ENCODE measurements at places on chromosomes 12 and 14. TPM values are rescaled to one million over a fixed set of nuclear protein-coding genes. Genes with fewer than 3 reads are reported as not detected.

Gene GALNT6
- 13.0 TPM for polyA plus RNA-seq

Gene OR6C2
- polyA plus RNA-seq: not detected

Gene TAS2R8
- not detected for polyA plus RNA-seq

Gene TMED8
- polyA plus RNA-seq: 2.3 TPM

Gene SOAT2
- polyA plus RNA-seq: not detected

Gene PIWIL1
- polyA plus RNA-seq: not detected

Gene ACOT4
- polyA plus RNA-seq: not detected

Gene GALC
- polyA plus RNA-seq: 6.9 TPM

Gene CACNA1C
- polyA plus RNA-seq: 0.03 TPM

GRCh38 chr12:82517027-82517426 lies 158.7 kb downstream of the METTL25 start:
- no peak for DNase-seq

GRCh38 chr12:47889040-47889439 lies 15.8 kb downstream of the VDR start:
- no peak for DNase-seq

DNA sequence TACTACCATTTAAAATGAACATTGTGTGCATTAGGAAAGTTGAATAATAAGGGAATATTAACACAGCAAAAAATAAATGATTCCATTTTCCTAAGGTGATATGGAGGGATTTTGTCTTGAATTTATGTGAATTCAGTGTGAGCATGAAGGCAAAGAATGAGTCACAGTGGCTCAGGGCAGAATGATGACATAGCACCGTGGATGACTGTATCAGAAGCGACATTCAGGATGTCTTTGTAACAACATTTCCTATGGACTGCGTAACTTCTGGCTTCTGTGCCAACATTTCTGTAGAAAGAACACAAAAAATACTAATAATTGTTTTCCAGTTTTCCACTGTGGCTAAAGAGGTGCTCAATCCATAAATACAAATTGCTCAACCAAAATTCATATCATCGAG lies 54.6 kb downstream of the TTC8 start:
- no peak for DNase-seq

GRCh38 chr14:95143808-95144620 lies 13.3 kb downstream of the DICER1 start:
- peak; percentile 27 for DNase-seq

- no peak for DNase-seq
These were observed 72.9 kb upstream of the C14orf180 start for GRCh38 chr14:104506461-104507253.

GRCh38 chr14:20775043-20775442 lies 6.0 kb upstream of the RNASE6 start:
- no peak for DNase-seq

GRCh38 chr12:52313926-52314325 lies 7.3 kb downstream of the KRT83 start:
- DNase-seq: no peak

GRCh38 chr12:113478351-113479011 lies 6.8 kb upstream of the LHX5 start:
- no peak for DNase-seq

DNA sequence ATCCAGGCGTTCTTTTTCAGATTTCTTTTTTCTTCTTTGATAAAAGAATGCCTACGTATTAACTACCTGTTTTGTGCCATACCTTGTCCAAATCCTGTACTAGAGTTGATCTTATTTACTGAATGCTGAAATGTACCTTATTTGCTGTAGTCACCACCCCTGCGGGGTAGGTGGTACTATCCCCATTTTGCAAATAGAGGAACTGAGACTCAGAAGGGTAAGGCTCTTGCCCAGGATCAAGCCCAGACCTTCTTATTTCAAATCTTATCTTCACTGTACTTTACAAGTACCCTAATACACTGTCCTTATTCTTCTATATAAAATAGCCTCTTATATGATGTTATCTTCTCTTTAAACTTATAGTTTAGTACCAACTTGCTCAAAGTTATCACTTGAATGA lies 206.5 kb downstream of the SLC41A2 start:
- DNase-seq: peak; percentile 68

GRCh38 chr12:125136702-125137101 lies 71.5 kb downstream of the AACS start:
- DNase-seq: no peak

DNA sequence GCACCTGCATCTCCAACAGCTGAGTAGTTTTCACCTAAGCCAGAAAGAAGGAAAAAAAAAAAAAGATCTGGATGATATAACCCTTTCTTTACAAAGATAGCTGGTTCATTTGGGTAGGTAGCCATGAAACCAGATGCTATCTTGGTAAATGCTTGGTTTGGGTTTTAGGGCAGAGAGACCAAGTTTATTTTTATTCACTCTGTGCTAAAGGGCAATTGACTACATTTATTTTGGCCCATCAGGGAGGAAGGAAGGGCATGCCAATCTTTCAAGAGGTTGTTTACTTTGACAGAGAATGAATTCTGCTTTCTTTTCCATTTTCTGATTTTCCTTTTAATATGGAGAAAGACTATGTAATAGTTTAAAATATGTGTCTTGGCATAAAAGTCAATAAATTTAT lies 91.0 kb downstream of the NTN4 start:
- DNase-seq: no peak

DNA sequence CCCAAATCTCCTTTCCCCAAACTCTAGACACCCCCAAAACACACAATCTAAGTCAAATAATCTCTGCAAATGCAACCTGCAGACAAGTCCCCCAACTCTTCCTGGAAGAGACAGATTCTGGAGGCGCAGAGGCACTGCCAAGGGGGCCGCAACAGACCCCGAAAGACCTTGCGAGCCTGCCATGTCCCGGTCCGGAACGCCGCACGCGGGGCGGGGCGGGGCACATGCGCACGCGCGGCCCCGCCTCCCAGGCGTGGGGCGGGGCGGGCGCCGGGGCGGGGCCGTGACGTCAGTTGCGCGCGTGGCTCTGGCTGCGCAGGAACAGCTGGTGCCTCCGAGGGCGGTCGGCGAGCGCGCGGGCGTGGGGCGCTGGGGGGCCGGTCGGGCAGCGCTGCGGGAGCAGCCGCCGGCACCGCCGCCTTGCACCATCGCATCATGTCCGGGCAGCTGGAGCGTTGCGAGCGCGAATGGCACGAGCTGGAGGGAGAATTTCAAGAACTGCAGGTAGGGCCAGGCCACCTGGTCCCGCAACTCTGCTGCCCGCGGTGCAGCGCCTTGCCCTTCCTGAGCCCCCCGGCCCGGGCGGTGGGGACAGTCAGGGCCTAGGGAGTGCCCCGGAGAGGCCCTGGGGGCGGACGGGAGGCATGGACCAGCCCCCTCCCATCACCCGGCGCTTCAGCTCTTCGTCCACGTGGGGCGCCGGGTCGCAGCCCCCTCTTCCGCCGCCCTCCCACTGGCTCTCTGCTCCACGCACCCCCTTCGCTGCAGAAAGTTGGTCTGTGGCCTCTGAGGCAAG lies at the start of gene TMEM120B:
TSS of gene TMEM120B (plus strand) at position 292 of the 796 bp plus-strand sequence. CDS start at position 436, 144 bp downstream.
- peak; percentile 86 for DNase-seq

- DNase-seq: no peak
These were observed 88.3 kb upstream of the PLEKHG7 start for GRCh38 chr12:92614502-92614901.

All from naive B cell (primary cell).